ENCODE measurements at places on chromosomes 13 and 19.

DNA sequence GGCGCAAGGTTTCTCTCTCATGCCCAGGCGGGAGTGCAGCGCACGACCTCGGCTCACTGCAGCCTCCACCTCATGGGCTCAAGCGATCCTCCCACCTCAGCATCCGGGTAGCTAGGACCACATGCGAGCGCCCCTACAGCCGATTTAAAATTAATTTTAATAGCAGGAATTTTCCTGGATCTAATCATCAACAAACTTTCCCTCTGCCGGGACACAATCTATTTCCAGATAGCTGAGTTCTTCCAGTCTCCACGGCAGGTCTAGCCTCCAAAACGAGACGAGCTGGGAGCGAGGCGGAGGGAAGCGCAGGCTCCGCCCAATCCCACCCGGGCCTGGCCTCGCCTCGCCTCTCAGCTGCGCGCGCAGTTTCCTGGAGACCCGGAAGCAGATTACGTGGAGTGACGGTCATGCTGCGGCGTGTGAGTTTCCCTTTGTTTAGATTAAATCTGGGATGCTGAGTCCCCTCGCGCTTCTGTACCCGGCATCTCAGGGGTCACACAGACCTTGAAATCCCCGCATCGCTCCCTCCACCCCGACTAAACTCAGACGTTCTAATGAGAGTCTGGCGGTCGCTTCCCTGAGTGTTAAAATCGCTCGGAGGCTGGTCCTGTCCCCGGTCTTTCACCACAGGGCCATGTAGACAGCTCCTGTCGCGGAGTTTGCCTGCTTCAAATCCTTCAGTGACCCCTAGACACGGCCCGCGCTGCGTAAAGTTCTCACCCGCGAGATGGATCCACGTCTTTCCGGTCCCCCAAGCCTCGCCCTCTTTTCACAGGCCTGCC lies at the start of gene ZNF880:
Gene ZNF880, plus strand, starts transcription at position 365 of the 782 bp plus-strand sequence. Its CDS starts 43 bp downstream, at position 408.
- DNase-seq: peak; percentile 96

DNA sequence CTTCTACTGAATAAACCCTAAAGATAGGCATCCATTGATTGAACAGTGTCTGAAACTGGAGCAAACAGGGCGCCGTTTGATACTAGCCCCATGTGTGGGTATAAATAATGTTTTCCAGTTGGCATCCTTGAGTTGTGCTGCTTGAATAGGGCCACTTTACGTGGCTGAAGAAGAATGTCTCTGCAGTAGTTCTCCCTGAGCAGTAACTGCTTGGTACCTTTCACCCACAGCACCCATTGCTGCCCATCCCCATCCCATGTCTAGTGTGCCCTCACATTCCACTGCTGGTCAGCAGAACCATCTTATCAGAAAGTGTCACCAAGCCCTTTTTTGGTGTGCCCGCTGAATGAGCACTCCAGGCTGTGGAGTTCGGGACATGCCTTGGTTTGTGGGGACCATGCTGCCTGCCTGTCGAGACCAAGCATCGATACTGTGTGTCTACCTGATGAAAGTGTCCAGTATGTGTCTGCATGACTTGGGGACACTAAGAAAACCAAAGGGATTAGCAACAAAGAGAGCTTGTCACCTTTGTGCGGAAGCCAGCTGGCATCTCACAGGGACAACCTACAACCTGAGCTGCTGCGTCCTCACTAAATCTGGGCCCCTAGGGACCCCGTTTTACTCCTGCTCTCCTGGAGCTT lies 162.0 kb downstream of the TM9SF2 start:
- DNase-seq: peak; percentile 30

GRCh38 chr13:76336889-76337844 lies 549.0 kb downstream of the KCTD12 start:
- no peak for DNase-seq

- DNase-seq: no peak
These were observed 3.9 kb downstream of the SIAH3 start for GRCh38 chr13:45847554-45848224.

DNA sequence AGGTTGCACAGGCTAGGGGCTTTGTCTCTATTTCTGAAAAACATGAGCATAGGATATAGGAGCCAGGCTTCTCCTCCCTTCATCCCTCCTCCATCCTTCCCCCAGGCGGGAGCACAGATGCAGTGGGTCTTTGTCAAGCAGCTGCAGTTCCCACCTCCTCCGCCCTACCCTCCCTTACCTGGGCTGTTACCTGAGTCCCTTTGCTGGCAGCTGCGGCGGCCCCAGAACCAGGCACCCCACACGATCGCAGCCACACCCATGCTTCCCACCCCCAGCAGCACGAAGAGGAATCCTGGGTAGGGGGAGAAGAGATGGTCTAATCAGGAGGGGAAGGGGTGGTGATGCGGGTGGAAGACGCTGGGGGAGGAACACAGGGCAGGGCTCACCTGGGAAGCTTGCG lies 7.8 kb downstream of the TMIGD2 start:
- no peak for DNase-seq

DNA sequence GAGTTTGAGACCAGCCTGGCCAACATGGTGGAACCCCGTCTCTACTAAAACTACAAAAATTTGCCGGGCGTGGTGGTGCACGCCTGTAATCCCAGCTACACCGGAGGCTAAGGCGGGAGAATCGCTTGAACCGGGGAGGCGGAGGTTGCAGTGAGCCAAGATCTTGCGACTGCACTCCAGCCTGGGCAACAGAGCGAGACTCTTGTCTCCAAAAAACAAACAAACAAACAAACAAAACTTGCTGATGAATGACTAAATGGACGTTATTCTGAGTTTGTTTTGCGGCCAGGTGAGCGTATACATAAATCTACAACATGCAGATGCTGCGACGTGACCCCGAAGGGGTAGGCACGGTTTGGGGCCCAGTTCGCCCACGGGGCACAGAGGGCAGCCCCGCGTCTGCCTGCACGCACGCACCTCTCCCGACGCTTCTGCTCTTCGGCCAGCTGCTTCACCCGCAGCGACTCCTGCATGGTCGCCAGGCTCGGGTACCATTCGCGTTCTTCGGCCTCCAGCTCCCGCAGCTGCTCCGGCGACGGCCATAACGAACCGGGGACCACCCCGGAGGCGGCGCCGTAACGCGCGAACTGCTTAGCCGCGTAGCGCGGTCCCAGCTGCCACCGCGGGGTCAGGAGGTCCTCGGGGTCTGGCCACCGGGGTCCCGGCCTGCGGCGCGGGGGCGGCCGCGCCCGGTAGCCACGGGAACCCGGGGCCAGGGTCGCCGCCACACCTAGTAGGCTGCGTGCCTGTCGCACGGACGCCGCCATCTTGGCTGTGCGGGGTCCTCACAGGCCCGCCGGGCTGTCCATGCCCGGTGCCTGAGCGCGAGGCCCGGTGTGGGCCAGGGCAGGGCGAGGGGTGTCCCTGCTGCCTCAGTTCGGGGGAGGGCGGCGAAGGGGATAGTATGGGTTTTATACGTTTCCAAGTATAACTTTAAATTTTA lies at the start of gene GADD45GIP1:
Gene GADD45GIP1, minus strand, starts transcription at position 778 of the 943 bp plus-strand sequence. Its CDS starts 11 bp downstream, at position 767.
- peak; percentile 93 for DNase-seq

GRCh38 chr19:37997911-37998344 lies 90.9 kb downstream of the SIPA1L3 start:
- DNase-seq: no peak

DNA sequence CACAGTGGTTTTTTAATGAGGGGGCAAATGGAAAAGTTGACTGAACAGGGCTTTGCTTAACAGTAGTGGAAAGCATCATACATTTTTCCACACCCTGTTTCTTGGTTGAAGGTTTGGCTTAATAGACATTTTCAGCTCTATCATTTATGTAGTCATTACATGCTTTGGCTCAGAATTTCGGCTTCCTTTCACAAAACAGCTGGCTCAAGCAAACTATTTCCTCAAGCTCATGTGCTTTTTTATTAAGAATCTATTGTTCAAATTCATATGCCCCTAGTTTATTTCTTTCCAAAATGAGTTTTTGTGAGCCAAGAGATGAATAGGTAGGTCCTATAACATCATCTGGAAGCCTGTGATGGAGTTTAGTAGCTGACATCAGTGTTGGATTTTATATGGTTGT lies 113.8 kb downstream of the SLITRK6 start:
- DNase-seq: no peak

DNA sequence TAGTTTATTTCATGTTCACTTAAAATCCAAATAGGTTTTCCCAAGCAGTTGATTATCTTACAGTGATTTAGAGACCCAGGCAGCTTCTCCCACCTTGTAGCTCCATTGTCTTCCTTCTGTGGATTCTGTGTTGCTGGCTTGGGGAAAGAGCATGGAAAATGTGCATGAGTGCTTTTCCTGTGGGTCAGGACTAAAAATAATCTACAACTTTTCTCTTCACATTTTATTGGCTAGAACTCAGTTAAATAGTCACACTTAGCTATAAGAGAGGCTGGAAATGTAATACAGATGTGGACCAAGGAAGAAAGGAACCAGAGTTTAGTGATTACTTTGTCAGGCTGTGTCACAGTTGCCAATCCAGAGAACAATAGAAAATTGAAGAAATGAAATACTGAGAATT lies 198.8 kb downstream of the NBEA start:
- no peak for DNase-seq

- no peak for DNase-seq
These were observed 1.3 kb downstream of the ALOX5AP start for GRCh38 chr13:30736461-30737320.

DNA sequence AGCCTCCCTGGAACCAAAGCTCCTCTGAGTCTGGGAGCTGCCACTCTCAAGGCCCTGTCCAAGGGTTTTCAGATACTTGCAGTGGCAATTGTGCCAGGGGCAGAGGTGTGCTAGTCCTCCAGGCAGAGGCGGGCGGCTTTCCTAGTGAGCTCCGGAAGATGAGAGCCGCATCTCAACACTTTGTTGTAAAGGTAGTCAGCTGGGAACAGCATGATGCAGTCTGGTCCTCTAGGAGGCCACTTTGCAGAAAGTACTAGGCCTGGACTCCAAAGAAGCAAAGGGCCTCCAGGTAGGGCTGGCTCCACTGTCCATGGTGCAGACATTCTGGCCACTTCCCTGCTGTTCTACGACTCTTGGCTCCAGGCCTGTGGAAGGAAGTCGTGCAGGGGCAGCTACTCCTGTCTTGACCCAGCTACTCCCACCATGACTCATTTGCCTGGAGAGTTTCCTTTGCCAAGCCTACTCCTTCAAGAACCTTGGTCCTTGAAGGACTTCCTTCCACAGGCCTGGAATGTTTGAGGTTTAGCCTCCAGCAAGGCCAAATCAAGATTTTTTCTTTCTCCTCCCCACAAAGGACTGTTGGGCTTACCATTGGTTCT lies 9.9 kb upstream of the ZNF536 start:
- no peak for DNase-seq

DNA sequence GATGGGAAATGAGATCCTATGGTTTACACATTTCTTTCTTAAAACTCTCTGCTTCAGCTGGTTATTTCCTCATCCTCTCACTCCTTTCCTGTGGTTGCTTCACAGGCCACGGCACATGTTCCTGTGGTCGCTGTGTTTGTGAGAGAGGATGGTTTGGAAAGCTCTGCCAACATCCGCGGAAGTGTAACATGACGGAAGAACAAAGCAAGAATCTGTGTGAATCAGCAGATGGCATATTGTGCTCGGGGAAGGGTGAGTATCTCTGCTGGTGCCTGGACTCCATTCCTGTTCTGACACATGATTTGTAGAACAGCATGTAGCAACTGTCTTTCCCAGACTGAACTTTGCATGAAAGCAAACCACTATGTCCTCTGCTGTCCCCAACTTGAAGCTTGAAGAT lies 254.2 kb downstream of the ITGBL1 start:
- DNase-seq: no peak

DNA sequence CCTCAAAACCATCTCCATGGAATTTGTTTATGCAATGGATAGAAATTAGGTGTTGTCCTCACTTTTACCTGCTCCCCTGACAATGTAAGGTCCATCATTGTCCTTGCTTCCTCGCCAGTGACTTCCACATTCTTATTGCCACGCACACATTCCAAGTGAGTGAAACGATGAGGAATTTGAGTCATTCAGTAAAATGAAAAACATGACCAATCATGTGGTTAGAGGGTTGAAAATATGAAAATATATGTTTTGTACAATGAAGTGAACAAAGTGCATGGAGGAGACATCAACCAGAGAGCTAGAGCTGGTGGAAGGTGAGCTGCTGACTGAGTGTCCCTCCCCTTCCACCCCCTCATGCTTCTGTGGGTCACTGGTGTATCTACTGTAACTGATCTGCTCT lies 91.7 kb downstream of the ATP8A2 start:
- DNase-seq: no peak

GRCh38 chr13:33249066-33249465 lies 36.5 kb downstream of the STARD13 start:
- DNase-seq: no peak

GRCh38 chr13:35498231-35498630 lies 21.7 kb upstream of the MAB21L1 start:
- no peak for DNase-seq

DNA sequence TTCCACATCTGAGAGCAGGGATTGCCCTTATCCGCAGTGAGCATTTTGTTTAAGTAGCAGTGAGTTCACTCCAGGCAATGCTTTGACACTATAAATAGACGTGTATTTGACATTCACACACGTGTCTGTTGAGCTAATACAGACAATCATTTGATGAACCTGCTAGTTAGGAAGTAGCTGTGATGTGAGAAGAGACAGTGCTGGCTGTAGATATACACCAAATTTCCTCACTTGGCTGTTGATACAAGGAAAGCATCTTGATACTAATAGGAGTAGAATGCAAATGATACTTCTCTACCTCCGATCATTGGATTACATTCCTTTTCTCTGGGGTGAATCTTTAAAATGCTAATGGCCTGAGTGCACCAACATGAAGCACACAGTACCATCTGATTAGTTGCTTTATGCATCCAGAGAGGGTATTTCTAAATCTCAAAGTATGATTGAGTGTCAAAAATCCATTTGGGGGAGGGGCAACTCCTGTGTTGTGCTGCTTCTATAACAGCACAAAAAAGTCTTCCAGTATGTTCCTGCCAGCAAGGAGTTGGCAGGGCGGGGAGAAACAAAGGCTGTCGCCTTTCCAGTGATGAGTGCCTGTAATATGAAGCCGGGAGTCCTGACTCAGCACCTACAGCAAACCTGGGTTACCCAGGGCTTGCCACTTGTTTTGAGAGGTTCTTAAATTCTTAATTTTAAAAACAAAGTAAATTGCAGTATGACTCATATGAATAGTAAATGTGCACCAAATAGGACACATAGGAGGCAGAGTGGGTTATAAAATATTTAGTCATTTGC lies 7.0 kb downstream of the CUL4A start:
- peak; percentile 24 for DNase-seq

- no peak for DNase-seq
These were observed 19.6 kb downstream of the MOB3A start for GRCh38 chr19:2076526-2076944.

DNA sequence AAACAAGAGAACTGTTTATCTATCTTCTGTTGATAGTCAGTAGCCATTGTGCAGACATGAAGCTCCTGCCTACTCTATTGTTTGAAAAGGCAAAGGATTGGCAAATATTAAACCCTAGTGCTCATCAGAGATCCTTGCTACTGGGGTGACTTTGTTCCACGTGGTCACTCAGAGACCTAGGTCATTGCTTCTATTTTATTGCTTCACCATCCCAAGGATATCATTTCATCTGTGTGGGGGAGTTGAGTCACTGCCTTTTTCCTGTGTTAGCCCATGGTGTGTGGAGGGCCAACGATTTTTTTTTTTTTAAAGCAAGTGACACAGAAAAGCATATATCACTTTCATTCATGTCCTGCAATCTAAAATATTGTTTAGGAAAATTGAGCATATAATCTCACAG lies 254.1 kb upstream of the RXFP2 start:
- peak; percentile 2 for DNase-seq

GRCh38 chr13:33087091-33087490 lies 70.9 kb downstream of the KL start:
- no peak for DNase-seq

GRCh38 chr13:50914848-50915247 lies 5.3 kb downstream of the RNASEH2B start:
- no peak for DNase-seq
